Adrenal gland (tissue), 19 donors: ENCODE measurements at places on chromosomes 4 and X. TPM values are rescaled to one million over a fixed set of nuclear protein-coding genes. Genes with fewer than 3 reads are reported as not detected.

The TSPAN6 gene
- total RNA-seq = 24.0 TPM

The RAB33A gene
- 3.0 TPM for total RNA-seq

The FREM3 gene
- total RNA-seq = 0.06 TPM

The RHOXF1 gene
- 1.4 TPM for total RNA-seq

The SH2D1A gene
- total RNA-seq = not detected

DNA sequence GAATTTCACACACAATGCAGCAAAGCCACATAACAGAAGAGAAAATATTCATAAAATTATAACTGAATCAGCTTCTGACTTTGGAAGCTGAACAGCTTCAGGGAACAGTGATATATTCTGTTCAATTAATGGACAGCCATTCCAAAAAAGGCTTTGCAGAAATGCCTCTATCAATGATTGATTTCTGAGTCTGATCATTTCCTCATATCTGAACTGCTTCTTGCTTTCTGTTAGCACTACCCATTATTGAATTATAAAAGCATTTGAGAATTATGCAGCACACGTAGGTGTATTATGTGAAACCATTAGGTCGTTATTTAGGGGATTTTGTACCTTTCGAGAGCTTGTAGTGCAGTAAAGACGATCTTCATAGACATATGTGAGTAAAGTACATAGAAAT, 159.6 kb downstream of the STIM2 start:
- no peak overlapping the region for H3K27ac ChIP-seq
- no peaks in the 10 kb centered on the region for H3K4me1 ChIP-seq
- no peak for DNase-seq

DNA sequence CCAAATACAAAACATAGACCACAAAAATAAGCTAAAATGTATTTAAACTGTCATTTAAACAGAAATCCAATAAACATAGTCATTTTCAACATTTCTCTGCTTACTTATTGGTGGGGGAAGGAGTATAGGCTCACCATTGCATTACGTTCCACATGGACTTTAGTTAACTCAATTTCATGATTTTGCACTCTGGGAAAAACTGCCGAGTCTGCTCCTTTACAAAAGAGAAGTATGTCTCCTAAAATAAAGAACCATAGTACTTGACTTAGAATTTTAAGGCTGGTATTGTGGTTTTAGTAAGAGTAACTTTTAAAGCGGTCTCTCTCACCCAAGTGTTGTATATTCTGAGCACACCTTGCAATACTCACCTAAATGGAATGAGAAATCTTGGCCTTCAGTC, 75.1 kb upstream of the MCF2 start:
- no peaks in the 10 kb centered on the region for H3K27me3 ChIP-seq
- H3K36me3 ChIP-seq = no peaks in the 10 kb centered on the region
- H3K27ac ChIP-seq = no peak overlapping the region
- DNase-seq = no peak

GRCh38 chr4:21347142-21347541, 601.4 kb downstream of the KCNIP4 start:
- H3K36me3 ChIP-seq = no peaks in the 10 kb centered on the region
- no peaks in the 10 kb centered on the region for H3K27me3 ChIP-seq
- no peak for DNase-seq
- H3K27ac ChIP-seq = no peak overlapping the region

DNA sequence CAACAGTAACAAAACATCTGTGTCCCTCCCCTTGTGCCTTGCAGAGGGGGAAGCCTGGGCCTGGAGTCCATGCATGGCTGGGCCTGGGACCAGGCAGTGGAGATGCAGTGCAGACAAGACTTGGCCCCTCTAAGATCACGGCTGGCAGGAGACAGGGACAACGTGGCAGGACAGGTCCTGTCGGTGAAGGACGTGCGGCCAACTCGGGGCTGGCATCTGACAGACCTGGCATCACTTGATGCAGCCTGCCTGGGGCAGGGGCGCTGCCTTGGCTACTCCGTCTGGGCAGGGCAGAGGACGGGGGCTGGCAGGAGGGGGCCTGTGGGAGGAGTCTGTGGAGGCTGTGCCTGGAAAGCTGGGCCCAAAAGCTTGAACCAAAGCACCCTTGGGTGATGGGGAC, 112.1 kb downstream of the CPZ start:
- no peaks in the 10 kb centered on the region for H3K36me3 ChIP-seq
- DNase-seq = no peak
- H3K27me3 ChIP-seq = no peaks in the 10 kb centered on the region
- no peaks in the 10 kb centered on the region for H3K4me1 ChIP-seq
- H3K4me3 ChIP-seq = no peak overlapping the region

DNA sequence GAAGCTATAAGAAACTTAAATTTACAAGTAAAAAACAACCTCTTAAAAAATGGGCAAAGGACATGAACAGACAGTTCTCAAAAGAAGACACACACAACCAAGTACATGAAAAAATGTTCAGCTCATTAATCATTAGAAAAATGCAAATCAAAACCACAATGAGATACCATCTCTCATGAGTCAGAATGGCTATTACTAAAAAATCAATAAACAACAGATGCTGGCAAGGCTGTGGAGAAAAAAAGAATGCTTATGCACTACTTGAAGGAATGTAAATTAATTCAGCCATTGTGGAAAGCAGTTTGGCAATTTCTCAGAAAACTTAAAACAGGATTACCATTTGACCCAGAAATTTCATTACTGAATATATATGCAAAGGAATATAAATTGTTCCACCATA, 666.3 kb upstream of the GRIA3 start:
- H3K4me1 ChIP-seq = no peaks in the 10 kb centered on the region
- no peak overlapping the region for H3K27ac ChIP-seq
- peaks cover 3% of the 10 kb centered on the region for H3K27me3 ChIP-seq
- H3K36me3 ChIP-seq = no peaks in the 10 kb centered on the region

- H3K27me3 ChIP-seq = no peaks in the 10 kb centered on the region
- H3K4me1 ChIP-seq = no peaks in the 10 kb centered on the region
- H3K36me3 ChIP-seq = no peaks in the 10 kb centered on the region
- no peak overlapping the region for H3K27ac ChIP-seq
Observed at GRCh38 chr4:88130544-88131305, 27.7 kb downstream of the ABCG2 start.

- H3K4me1 ChIP-seq = peaks cover 8% of the 10 kb centered on the region
- H3K27me3 ChIP-seq = no peaks in the 10 kb centered on the region
- no peak overlapping the region for H3K27ac ChIP-seq
- H3K36me3 ChIP-seq = no peaks in the 10 kb centered on the region
- H3K4me3 ChIP-seq = no peak overlapping the region
- DNase-seq = no peak
Observed at GRCh38 chr4:185534511-185534865, 819 bp downstream of the PDLIM3 start.

DNA sequence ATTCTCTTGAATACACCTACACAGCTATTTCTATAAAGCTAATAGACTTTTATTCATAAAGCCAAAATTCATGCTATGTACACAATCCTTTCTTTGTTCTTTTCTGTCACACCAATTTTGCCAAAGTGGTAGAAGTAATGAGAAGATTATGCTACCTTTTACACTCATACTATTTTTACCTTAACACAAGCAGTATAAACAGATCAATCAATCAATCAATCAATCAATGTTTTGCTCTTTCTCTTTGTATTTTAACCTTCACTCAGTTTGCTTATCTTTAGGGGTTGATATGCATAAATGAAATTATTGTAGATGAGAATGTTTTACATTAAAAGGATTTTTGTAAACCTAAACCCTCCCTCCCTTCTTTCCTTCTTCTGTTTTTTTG, 878.6 kb downstream of the RAPGEF2 start:
- H3K4me1 ChIP-seq = no peaks in the 10 kb centered on the region
- H3K36me3 ChIP-seq = no peaks in the 10 kb centered on the region
- H3K27ac ChIP-seq = no peak overlapping the region
- no peak for DNase-seq

- no peak overlapping the region for H3K4me3 ChIP-seq
- H3K36me3 ChIP-seq = no peaks in the 10 kb centered on the region
- no peak for DNase-seq
Observed at GRCh38 chr4:67929426-67929825, 33.9 kb downstream of the TMPRSS11A start.

- DNase-seq = no peak
- H3K36me3 ChIP-seq = no peaks in the 10 kb centered on the region
- H3K4me3 ChIP-seq = no peak overlapping the region
- peaks cover 3% of the 10 kb centered on the region for H3K27me3 ChIP-seq
- H3K4me1 ChIP-seq = no peaks in the 10 kb centered on the region
- no peak overlapping the region for H3K27ac ChIP-seq
Observed at GRCh38 chrX:153812220-153812619, 17.8 kb downstream of the SSR4 start.

- no peak overlapping the region for H3K4me3 ChIP-seq
- no peaks in the 10 kb centered on the region for H3K4me1 ChIP-seq
- no peaks in the 10 kb centered on the region for H3K27me3 ChIP-seq
- H3K27ac ChIP-seq = no peak overlapping the region
- no peak for DNase-seq
Observed at GRCh38 chr4:75819121-75819520, 83.1 kb downstream of the PPEF2 start.

- no peak overlapping the region for H3K27ac ChIP-seq
- H3K27me3 ChIP-seq = no peaks in the 10 kb centered on the region
- H3K4me1 ChIP-seq = no peaks in the 10 kb centered on the region
Observed at GRCh38 chr4:104429150-104429741, 65.4 kb downstream of the CXXC4 start.

DNA sequence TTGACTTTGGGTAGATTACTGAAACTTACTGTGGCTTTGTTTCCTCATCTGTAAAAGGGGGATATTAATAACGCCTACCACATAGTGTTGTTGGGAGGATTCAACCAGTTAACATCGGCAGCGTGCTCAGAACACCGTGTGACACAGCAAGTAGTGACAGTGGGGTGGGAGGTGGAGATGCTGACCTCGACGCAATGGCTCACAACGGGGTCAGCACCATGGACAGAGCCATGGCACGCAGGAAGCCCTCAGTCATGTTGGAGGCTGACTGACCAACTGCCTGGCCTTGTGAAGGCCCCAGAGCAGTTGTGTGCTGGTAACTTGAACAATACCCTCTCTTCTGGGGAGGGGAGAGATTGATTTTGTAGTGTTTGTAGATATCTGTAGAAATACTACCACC, 93.2 kb downstream of the WFS1 start:
- H3K4me3 ChIP-seq = no peak overlapping the region
- H3K4me1 ChIP-seq = no peaks in the 10 kb centered on the region
- peak; percentile 38 for DNase-seq
- H3K27me3 ChIP-seq = no peaks in the 10 kb centered on the region
- no peaks in the 10 kb centered on the region for H3K36me3 ChIP-seq

- H3K27ac ChIP-seq = no peak within 1 kb of the TSS
- H3K4me3 ChIP-seq = no peak within 1 kb of the TSS
Observed at GRCh38 chrX:71578253-71579135, at the start of gene GCNA. GCNA (plus strand) TSS chrX:71578437; CDS start chrX:71580822, 2,385 bp downstream.

DNA sequence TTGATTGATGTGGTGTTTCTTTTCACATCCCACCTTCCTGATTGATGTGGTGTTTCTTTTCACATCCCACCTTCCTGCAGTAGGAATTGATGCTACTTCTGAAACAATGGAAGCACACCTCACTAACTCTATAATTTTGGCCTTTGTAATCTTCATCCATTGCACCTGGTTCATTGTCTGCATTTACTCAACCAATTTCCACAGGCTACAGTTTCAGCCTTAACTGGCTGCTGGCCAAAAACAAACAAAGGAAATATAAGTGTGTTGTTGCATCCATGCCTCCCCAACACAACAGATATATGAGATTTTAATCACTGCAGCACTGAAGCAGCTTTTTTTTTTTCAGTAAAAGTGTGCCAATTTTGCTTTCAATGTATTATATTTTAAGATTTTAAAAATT, 867.6 kb upstream of the PCDH7 start:
- no peak overlapping the region for H3K4me3 ChIP-seq
- no peaks in the 10 kb centered on the region for H3K27me3 ChIP-seq
- no peaks in the 10 kb centered on the region for H3K36me3 ChIP-seq
- no peak for DNase-seq
